ENCODE measurements at places on chromosomes 13 and 19. TPM values are rescaled to one million over a fixed set of nuclear protein-coding genes. Genes with fewer than 3 reads are reported as not detected.

Gene ZNF491
- total RNA-seq: 0.17 TPM

Gene FAM124A
- total RNA-seq: 0.63 TPM

Gene ZNF415
- total RNA-seq: 2.2 TPM

Gene TMEM238
- total RNA-seq: 16.3 TPM

Gene CD33
- total RNA-seq: not detected

Gene PSG2
- total RNA-seq: not detected

Gene TMEM59L
- not detected for total RNA-seq

Gene ZNF763
- 1.7 TPM for total RNA-seq

Gene SERTAD3
- 11.3 TPM for total RNA-seq

Gene CCL25
- total RNA-seq: not detected

Gene LENG8
- total RNA-seq: 39.1 TPM

Gene KLK4
- total RNA-seq: not detected

Gene KIR2DL4
- total RNA-seq: not detected

Gene OR10H5
- not detected for total RNA-seq

Gene SSC5D
- not detected for total RNA-seq

Gene PSG4
- total RNA-seq: not detected

Gene MIA
- total RNA-seq: 0.80 TPM

Gene TNFSF9
- 12.5 TPM for total RNA-seq

Gene MISP3
- 0.80 TPM for total RNA-seq

Gene NBEA
- 2.7 TPM for total RNA-seq

Gene IL27RA
- total RNA-seq: 10.1 TPM

Gene BRCA2
- total RNA-seq: 7.6 TPM

Gene RASL11A
- 1.8 TPM for total RNA-seq

Gene PRR12
- total RNA-seq: 6.7 TPM

Gene ZNF628
- 6.2 TPM for total RNA-seq

Gene GJA3
- 0.14 TPM for total RNA-seq

Gene FXYD7
- not detected for total RNA-seq

Gene ELAVL3
- total RNA-seq: not detected

Gene SERPINE3
- total RNA-seq: 0.07 TPM

Gene CACTIN
- 35.0 TPM for total RNA-seq

Gene U2AF1L4
- 5.9 TPM for total RNA-seq

Gene IGFL1
- not detected for total RNA-seq

Gene FUT3
- total RNA-seq: 5.4 TPM

Gene KLK2
- not detected for total RNA-seq

Gene GRIN2D
- 0.98 TPM for total RNA-seq

Gene USPL1
- total RNA-seq: 13.2 TPM

Gene CLEC4M
- total RNA-seq: not detected

Gene TYROBP
- not detected for total RNA-seq

Gene NLRP7
- total RNA-seq: not detected

Gene ATXN8OS
- total RNA-seq: not detected

Gene SMIM44
- 1.0 TPM for total RNA-seq

Data from epithelial cell of proximal tubule (primary cell).